ENCODE measurements at places on chromosomes 5 and 9.

- no peak for DNase-seq
These were observed 351.0 kb downstream of the ARRDC3 start for GRCh38 chr5:91032125-91032524.

GRCh38 chr9:86279839-86280238 is 2.5 kb downstream of the ISCA1 start:
- DNase-seq = no peak

DNA sequence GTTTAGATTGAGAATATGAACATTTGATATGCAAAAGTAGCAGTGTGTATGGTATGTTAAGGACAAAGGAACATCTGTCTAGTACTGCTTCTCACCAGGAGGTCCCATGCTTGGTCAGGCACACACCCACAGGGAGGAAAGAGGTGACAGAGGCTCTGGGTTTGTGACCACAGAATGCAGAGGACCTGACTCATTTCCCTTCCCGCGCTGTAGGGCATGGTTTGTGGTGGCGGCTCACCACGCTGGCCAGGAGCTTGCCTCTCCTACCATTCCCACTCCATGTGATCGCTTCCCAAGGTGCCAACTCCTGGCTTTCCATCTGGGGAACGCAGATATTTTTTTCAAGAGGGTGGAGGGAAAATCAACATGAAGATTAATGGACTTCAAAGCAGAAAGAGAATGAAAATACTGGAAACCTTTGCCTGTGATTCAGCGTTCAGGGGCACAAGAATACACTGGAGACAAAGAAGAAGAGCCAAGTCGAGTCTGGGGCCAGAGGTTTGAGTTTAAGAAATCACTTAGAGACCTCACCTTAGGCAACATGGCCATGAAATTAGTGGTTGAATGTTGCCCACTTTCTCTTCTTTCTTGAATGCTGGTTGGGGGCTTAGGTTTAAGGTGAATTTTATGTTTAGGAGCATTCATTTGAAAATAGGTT is 477.8 kb downstream of the CCDC171 start:
- DNase-seq = no peak

DNA sequence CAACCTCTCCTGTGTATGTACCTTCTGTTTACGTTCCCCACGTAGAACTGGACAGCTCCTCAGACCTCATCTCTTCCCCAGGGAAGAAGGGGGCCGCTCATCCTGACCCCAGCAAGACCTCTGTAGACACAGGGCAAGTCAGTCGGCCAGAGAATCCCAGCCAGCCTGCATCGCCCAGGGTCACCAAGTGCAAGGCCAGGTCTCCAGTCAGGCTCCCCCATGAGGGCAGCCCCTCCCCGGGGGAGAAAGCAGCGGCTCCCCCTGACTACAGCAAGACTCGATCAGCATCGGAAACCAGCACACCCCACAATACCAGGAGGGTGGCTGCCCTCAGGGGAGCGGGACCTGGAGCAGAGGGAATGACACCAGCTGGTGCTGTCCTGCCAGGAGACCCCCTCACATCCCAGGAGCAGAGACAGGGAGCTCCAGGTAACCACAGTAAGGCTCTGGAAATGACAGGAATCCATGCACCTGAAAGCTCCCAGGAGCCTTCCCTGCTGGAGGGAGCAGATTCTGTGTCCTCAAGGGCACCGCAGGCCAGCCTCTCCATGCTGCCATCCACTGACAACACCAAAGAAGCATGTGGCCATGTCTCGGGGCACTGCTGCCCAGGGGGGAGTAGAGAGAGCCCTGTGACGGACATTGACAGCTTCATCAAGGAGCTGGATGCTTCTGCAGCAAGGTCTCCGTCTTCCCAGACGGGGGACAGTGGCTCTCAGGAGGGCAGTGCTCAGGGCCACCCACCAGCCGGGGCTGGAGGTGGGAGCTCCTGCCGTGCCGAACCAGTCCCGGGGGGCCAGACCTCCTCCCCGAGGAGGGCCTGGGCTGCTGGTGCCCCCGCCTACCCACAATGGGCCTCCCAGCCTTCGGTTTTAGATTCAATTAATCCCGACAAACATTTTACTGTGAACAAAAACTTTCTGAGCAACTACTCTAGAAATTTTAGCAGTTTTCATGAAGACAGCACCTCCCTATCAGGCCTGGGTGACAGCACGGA is 86.7 kb downstream of the GOLPH3 start:
- no peak for DNase-seq

GRCh38 chr5:156149213-156149612 is 177.8 kb upstream of the SGCD start:
- no peak for DNase-seq

GRCh38 chr5:1723957-1724821 is 75.4 kb downstream of the MRPL36 start:
- DNase-seq = no peak

- DNase-seq = no peak
These were observed 71.4 kb downstream of the LRSAM1 start for GRCh38 chr9:127522727-127523126.

DNA sequence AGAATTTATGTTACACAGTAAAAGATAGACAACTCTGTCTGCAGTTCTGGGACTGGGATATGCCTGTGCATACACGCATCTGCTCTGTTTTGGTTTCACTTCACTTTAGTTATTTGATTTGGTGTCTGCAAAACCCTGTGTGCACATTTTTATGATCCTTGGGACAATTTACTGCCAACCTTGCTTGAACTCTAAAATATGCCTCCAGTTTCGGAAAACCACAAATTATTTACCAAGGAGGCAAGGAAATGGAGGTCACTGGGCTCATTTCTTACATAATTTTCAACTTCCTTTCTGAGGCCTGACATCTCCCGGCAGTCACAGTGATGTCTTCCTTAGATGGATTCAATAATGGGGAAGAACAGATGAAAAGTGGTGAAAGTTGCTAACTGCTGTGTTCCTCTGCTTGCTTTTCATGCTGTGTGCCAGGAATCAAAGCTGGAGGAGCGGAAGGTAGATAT is 61.2 kb upstream of the TAF11L2 start:
- no peak for DNase-seq

- no peak for DNase-seq
These were observed 66.5 kb downstream of the EPB41L4B start for GRCh38 chr9:109254317-109254716.

GRCh38 chr9:106220415-106220814 is 526.1 kb downstream of the TMEM38B start:
- no peak for DNase-seq

DNA sequence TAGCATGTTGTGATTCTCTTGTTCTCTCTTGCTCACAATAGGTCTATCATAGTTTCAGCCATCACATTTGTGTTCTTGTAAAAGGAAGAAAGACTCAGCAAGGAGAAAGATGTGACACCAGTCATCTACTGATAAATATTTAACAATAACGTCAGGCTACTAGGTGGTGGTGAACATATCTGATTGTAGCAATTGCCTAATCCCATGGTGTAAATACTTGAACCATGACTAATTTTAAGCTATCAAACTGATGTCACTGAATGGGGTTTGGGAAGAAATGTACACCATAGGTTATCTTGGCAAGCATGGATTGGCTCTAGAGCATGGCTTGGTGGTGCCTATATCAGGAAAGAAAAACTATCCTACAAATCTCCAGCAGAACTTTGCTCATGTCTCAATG is 16.6 kb downstream of the DMRTA1 start:
- no peak for DNase-seq

DNA sequence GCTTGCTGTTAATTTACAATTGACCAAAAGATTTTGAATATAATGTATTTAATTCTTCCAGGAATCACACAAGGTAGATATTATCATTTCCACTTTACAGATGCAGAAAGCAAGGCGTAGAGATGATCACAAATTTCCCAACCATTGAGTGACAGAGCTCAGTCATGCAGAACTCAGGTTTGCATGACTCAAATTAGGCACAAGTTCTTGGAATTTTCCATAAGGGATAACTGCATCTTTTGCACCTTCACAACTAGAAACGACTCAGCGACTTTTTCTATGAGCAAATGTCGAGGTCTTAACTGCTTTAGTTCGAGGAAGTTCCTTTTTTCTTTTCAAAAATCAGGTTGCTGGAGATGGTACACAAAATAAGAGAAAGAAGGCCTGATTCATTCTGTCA is 265.5 kb upstream of the PAPPA start:
- no peak for DNase-seq

DNA sequence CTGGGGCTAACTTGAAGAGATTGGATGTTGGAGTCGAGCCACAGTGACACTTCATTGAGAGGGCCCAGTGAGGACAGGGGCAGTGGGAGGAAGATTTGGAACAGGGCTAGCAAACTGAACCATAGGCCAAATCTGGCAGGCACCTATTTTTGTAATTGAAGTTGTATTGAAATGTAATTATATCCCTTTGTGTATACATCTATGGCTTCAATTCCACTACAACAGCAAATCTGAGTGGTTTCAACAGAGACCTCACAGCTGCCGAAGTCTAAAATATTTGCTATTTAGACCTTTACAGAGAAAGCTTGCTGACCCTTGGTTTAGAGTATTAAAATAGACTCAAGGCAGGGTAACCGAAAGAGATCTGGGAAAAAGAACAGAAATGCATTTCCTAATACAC is 4.7 kb upstream of the TNFSF8 start:
- no peak for DNase-seq

DNA sequence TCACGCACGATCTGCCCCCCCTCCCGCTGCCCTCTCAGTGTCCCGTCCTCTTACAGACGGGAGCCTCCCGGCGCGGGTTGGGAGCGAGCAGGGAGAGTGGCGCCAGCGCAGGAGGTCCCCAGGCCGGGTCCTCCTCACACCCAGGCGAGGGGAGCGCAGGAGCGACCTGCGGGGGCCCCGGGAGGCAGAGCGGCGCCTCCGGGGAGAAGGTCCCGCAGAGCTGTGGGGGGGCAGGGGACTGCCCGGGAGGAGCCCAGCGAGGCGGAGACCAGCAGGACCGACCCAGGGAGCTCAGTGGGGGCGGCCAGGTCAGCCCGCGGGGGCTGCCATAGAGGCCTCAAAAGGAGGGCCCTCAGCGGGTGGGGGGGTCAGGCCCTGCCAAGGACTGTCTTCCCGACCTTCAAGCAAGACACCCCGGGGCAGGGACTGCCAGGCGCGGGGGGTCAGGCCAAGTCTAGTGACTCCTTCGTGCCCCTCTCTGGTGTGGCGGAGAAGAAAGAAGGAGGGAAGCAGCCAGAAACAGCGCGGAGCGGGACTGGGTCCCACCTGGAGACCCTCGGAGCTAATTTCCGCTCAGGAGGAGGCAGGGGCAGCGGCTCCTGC is 123.3 kb upstream of the ERCC6L2 start:
- no peak for DNase-seq

DNA sequence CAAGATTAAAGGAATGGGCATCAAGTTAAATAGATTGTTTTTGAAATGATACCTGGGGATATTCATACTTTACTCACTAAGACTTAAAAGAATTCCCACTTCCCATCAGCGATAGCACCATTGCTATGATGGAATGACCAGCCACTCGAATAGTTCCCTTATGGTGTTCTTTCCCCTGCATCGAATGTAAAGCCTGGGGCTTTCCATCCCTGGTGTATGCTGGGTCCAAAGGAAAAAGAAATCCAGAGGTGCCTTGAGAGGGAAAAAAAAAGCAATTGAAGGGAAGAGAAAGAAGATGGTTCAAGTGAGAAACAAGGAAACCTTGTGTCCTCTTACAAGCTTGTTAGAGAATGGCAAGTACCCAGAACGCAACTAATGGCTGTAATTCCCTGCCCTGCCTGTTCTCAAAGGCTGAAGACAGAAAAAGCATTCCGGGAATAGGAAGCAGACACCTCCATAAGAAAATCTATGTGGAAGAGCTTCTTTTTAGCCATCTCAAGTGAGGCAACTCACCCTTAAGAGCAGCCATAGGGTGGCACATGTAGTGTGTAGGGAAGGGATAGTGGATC is 351.1 kb upstream of the DAB2 start:
- no peak for DNase-seq

GRCh38 chr9:7045361-7045760 is 287.6 kb downstream of the KDM4C start:
- DNase-seq = no peak

DNA sequence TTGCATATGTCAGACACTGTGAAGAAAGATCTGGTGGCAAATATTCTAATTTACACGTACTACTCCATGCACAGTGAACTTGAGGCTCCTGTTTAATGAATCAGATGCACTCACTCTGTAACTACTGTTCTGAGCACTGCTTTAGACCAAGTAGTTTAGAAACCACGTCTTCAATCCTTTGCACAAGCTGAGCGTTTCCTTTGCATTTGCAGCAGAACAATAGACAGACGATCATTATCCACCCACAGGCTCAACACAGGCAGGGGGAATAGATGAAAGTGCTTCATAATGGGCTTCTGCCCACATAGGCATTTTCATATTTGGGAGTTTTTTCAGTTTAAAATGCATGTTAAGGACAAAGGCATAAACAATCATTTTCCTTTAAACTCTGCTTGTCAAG is 423.3 kb upstream of the ADAMTS16 start:
- peak; percentile 34 for DNase-seq

DNA sequence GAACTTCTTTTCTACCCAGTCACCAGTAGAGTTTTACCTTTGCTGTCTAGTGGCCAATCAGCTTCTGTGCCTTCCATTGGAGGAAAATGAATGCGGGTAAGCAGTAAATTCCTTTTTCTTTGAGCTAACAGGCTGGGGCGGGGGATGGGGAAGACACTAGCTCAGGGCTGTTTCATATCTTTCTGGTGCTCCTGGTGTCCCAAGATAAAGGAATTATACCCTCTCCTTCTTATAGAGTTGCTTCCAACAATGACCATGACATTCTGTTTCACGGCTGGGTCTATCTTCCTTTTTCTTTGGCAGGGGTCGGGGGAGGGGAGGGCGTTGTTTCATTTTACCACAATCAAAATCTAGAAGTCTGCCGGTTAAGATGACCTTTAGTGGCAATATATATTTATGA is 51.2 kb upstream of the RPS23 start:
- DNase-seq = no peak

GRCh38 chr5:178058321-178059012 is 54.9 kb upstream of the N4BP3 start:
- no peak for DNase-seq

DNA sequence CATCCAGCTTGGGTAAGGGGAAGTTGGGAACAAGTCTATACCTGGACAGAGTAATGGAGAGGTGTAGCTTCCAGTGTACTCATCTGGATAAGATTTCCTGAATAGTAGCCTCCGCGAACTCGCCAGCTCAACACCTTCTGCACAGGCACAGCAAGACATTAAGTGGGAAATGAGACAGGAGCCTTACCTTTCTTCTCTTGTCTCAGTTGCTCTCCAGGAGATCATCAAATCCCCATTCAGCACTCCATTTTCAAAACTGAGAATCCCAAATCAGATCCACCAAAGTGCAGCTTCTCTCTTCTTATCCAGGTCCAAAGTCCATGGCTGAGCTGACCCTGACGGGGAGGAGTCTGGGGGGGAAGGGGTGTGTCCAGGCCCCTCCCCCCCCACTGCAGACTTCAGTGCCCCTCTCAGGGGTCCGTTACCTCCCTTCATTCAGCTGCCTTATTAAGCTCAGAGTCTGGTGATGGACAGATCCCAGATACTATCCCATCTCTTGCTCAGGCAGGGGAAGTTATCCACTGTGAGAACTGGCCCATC is 5.9 kb upstream of the MGAT1 start:
- no peak for DNase-seq

All from retina (tissue), 1 donor.